Hair follicular keratinocyte (primary cell): ENCODE measurements at places on chromosomes 1 and 21. TPM values are rescaled to one million over a fixed set of nuclear protein-coding genes. Genes with fewer than 3 reads are reported as not detected.

PIK3C2B gene
- 1.6 and 3.2 TPM in 2 replicates for total RNA-seq

PLA2G2F gene
- not detected in 2 replicates for total RNA-seq

LCE1C gene
- total RNA-seq, result 1.1 and 9.9 TPM in 2 replicates

GFI1 gene
- 0.08 TPM in 1 of 2 replicates, not detected in the other for total RNA-seq

C1orf232 gene
- not detected in 2 replicates for total RNA-seq

AHDC1 gene
- total RNA-seq, result 7.3 and 8.4 TPM in 2 replicates

HFM1 gene
- total RNA-seq, result not detected in 2 replicates

AVPR1B gene
- total RNA-seq, result not detected in 2 replicates

LUZP1 gene
- total RNA-seq, result 37.1 and 37.9 TPM in 2 replicates

ZBTB8B gene
- not detected in 2 replicates for total RNA-seq

MGST3 gene
- 116 and 221 TPM in 2 replicates for total RNA-seq

TFAP2E gene
- 0.16 and 0.57 TPM in 2 replicates for total RNA-seq

ALX3 gene
- not detected in 2 replicates for total RNA-seq

KCNA2 gene
- not detected in 2 replicates for total RNA-seq

CHI3L1 gene
- 0.27 TPM in 1 of 2 replicates, not detected in the other for total RNA-seq

HES4 gene
- total RNA-seq, result 3.0 and 5.6 TPM in 2 replicates

IL19 gene
- not detected in 2 replicates for total RNA-seq

E2F2 gene
- 0.08 and 0.23 TPM in 2 replicates for total RNA-seq

BSND gene
- not detected in 2 replicates for total RNA-seq

C4BPA gene
- total RNA-seq, result not detected in 2 replicates

SNRNP40 gene
- total RNA-seq, result 47.5 and 74.3 TPM in 2 replicates

MMP23B gene
- total RNA-seq, result 0.08 and 3.7 TPM in 2 replicates

G0S2 gene
- 219 and 961 TPM in 2 replicates for total RNA-seq

BEND5 gene
- not detected in 2 replicates for total RNA-seq

ATP1A2 gene
- not detected in 2 replicates for total RNA-seq

RNF186 gene
- total RNA-seq, result not detected in 2 replicates

CFHR3 gene
- not detected in 2 replicates for total RNA-seq

C8B gene
- total RNA-seq, result not detected in 2 replicates

AKR7A2 gene
- 118 and 120 TPM in 2 replicates for total RNA-seq

USH2A gene
- total RNA-seq, result not detected in 2 replicates

DIPK1A gene
- 9.8 and 10.2 TPM in 2 replicates for total RNA-seq

CRYAA gene
- total RNA-seq, result not detected in 2 replicates

ACTN2 gene
- not detected in 2 replicates for total RNA-seq

PDC gene
- not detected in 2 replicates for total RNA-seq

MMEL1 gene
- total RNA-seq, result 0.70 TPM in 1 of 2 replicates, not detected in the other

GPR3 gene
- total RNA-seq, result 1.0 TPM in 2 replicates

PTGER3 gene
- not detected in 2 replicates for total RNA-seq

CHD5 gene
- total RNA-seq, result 0.08 TPM in 1 of 2 replicates, not detected in the other

SH2D2A gene
- total RNA-seq, result 10.5 and 12.8 TPM in 2 replicates

TIE1 gene
- total RNA-seq, result not detected in 2 replicates

NUP133 gene
- 20.3 and 21.1 TPM in 2 replicates for total RNA-seq

RIMKLA gene
- not detected in 2 replicates for total RNA-seq

FCAMR gene
- total RNA-seq, result not detected in 2 replicates

CHI3L2 gene
- total RNA-seq, result not detected in 2 replicates

WNT4 gene
- total RNA-seq, result 0.08 TPM in 1 of 2 replicates, not detected in the other

CFAP57 gene
- total RNA-seq, result 0.34 and 0.86 TPM in 2 replicates

ANP32E gene
- total RNA-seq, result 12.3 and 20.8 TPM in 2 replicates

OR2L2 gene
- total RNA-seq, result not detected in 2 replicates

SPATA46 gene
- total RNA-seq, result not detected in 2 replicates

TNFRSF8 gene
- 0.04 TPM in 1 of 2 replicates, not detected in the other for total RNA-seq
